ENCODE measurements at places on chromosomes 13 and 19. TPM values are rescaled to one million over a fixed set of nuclear protein-coding genes. Genes with fewer than 3 reads are reported as not detected.

The CCNE1 gene
- total RNA-seq: 29.4 TPM

The TJP3 gene
- 2.7 TPM for total RNA-seq

The RNF126 gene
- total RNA-seq: 83.0 TPM

The PLIN4 gene
- total RNA-seq: not detected

The ALOX5AP gene
- total RNA-seq: 29.6 TPM

Data from activated CD4-positive, alpha-beta T cell treated with anti-CD3 and anti-CD28 coated beads for 36 hours (primary cell).